OCI-M1 (cell line): ENCODE measurements at places on chromosomes 1 and 21.

- DNase-seq = no peak
Measured at GRCh38 chr1:9112961-9113880, 15.7 kb downstream of the GPR157 start.

- no peak for DNase-seq
Measured at GRCh38 chr1:185768371-185768770, 34.2 kb downstream of the HMCN1 start.

- DNase-seq = no peak
Measured at GRCh38 chr1:36284517-36284916, 21.7 kb upstream of the SH3D21 start.

DNA sequence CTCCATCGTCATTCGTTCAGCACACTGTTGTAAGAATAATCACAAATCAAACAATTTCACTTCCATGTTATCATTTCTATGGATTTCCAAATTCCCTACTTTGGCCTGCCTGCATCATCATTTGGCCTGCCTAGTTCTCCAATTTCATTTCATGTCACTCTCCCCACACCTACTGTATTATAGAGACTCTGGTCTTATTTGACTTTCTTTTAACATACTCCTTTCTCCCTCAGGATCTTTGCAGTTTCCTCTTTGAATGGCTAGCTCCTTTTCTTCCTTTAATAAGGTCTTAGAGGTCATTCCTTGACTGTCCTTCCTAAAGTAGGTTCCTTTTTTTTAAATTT lies 36.3 kb upstream of the PODN start:
- DNase-seq = no peak

GRCh38 chr1:16605532-16606505 lies 7.5 kb downstream of the NBPF1 start:
- DNase-seq = no peak

GRCh38 chr1:14506471-14507255 lies 91.8 kb upstream of the KAZN start:
- no peak for DNase-seq

DNA sequence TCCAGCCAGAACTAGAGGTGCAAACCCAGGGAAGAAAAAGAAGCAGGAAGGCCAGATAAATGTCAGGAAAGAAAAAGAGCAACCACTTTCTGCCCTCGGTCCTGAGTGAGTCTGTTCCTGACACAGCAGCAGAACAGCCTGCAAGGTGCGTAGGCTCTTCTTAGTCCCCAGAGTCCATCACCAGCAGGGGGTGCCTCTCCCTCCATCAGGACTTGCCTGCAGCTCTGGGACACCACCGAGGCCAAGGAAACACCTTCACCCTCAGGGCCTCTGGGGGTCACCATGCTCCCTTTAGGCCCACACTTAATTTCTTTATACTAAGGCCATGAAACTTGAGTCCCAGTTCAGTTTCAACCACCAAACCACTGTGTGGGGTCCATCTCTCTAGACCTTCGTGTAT lies 43.7 kb upstream of the NFASC start:
- DNase-seq = peak; percentile 53

DNA sequence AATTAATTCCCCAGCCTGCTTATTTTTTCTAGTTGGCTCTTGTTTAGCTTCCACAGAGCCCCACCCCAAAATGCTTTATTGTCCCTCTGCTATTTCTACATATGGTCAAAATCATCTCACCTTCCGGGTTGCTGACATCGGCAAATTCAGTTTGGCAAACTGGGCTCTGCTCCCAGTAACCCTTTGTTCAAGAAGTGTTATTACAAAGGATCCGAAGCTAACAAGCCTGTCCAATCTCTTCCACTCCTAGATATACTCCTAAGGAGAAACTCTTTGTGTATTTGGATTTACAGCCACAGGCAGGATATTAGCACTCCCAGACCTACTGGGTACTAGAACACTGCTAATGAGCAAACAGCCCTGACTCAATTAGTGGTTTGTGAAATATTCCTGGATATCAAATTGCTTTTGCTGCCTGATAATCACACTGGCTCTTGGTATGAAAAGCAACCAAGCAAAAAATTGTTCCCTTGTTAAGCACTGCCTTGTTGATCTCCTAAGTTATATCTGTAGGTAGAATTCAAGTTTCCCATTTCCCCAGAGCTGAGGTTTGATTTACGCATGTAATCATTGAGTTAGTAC lies 4.0 kb downstream of the JUN start:
- DNase-seq = no peak

- no peak for DNase-seq
Measured at GRCh38 chr1:151585622-151586021, 26.2 kb upstream of the SNX27 start.

DNA sequence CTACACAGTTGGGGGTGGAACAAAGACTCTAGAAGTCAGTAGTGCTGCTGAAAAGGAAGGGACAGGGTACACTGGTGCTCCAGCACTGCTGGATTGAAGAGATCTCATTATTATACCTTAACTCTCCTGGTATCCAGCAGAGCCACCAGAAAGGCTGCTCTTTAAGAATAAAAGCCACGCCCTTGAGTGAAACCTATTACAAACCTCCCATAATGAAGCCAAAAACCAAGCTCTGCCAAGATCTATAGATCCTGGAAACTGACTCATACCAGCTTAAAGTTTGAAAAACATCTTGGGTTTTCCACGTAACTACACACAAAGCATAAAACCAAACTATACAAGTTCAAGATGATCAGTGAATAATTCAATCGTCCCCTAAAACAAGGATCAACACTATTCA lies 38.0 kb downstream of the ADSS2 start:
- DNase-seq = no peak

- no peak for DNase-seq
Measured at GRCh38 chr1:208108213-208108608, 136.0 kb downstream of the PLXNA2 start.

GRCh38 chr1:7747605-7748004 lies 23.5 kb upstream of the VAMP3 start:
- no peak for DNase-seq

- no peak for DNase-seq
Measured at GRCh38 chr1:99811075-99811474, 39.1 kb upstream of the AGL start.

DNA sequence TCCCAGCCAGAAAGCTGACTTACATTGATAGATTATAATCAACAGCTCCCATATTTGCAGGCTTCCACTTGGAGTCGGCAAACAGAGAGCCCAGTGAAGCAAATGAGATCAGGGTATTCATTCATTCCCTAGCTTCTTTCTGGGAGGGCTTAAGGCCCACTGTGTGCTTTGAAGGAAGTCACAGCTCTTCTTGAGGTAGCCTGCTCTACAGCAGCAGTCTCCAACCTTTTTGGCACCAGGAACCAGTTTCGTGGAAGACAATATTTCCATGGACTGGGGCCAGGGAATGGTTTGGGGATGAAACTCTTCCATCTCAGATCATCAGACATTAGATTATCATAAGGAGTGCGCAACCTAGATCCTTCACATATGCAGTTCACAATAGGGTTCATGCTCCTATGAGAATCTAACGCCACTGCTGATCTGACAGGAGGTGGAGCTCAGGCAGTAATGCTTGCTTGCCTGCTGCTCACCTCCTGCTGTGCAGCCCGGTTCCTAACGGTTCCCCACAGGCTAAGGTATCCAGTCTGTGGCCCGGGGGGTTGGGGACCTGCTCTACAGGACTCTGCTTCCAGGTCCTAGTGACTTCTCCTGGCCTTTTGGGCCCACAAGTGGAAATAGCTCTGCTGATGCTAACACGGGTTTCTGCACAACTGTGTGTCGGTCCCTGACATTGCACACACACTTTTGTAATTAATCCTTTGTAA lies 13.7 kb upstream of the ADAM30 start:
- no peak for DNase-seq

DNA sequence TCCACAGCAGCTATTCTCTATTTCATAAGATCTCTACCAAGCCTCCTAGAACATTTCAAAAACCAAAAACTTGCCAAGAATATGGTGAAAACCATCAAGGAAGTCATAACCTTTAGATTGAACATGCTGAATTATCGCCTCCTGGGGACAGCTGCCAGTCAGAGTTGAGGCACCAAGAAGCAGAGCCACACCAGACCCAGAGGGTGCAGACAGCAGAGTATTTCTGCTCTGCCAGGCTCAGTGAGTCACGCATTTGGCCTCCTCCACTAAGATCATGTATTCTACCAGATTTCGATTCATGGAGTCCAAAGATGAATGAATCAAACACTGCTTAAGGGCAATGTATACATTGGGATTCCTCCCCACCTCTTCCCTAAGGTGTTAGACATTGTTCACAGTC lies 2.1 kb downstream of the F3 start:
- DNase-seq = no peak
